ENCODE measurements at places on chromosomes 7 and 10. TPM values are rescaled to one million over a fixed set of nuclear protein-coding genes. Genes with fewer than 3 reads are reported as not detected.

The MBL2 gene
- total RNA-seq: not detected

The CRHR2 gene
- total RNA-seq: not detected

The SLC13A1 gene
- not detected for total RNA-seq

The TMEM236 gene
- 0.08 TPM for total RNA-seq

DNA sequence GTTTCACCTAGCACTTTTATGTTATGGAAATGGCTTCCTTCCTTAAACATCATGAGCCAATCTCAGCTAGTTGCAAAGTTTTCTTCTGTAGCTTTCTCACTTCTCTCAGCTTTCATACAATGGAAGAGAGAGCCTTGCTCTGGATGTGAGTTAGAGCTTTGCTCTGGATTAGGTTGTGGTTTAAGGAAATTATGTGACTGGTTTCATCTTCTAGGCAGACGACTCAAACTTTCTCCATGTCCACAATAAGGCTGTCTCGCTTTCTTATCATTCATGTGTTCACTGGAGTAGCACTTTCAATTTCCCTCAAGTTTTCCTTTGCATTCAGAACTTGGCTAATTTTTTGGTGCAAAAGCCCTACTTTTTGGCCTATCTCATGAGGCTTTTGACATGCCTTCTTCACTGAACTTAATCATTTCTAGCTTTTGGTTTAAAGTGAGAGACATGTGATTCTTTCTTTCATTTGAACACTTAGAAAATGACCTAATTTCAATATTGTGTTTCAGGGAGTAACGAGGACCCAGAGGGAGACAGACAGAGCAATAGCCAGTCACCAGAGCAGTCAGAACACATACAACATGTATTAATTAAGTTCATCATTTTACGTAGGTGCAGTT, 49.8 kb downstream of the CNOT4 start:
- DNase-seq: no peak

DNA sequence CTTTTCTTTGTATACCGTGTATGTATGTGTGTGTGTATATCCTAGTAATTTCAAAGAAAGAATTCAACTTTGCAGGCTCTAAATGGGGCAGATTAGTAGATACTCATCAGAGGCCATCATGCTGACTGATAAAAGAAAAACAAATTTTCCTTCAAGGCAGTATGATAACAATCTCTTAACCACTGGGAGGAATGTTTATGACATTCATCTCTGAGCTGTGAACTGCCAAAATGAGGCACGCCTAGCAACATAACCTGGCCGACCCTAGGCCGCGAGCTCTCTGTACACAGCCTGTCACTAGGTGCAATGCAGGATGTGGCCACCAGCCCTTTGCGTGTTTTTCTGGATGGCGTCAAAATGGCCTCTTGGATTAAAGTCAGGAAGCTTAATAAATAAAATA, 343.7 kb upstream of the GALNT17 start:
- no peak for DNase-seq

DNA sequence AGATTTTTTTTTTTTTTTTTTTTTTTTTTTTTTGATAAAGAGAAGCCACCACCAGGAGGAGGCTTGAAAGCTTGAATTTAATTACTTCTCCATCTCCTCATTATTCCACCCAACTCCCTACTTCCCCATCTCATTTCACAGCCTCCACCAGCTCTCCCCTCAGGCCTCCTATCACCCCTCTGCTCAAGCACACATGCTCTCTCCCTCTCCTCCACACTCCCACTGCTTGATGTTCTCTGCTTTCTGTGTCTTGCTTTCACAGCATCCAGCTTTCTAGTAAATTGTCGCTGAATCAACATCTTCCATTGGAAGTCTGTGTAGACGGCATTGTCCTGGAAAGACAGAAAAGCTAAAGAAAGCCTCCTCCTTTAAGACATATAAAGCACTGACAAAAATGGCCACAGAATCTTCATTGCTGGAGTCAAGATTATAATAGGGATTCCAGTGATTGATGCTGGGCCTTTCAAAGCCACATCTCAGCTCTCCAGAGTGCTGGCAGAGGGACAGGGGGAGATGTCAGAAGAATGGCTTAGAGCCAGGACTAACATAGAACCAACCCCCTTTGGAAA, 58.3 kb downstream of the DOCK4 start:
- no peak for DNase-seq

DNA sequence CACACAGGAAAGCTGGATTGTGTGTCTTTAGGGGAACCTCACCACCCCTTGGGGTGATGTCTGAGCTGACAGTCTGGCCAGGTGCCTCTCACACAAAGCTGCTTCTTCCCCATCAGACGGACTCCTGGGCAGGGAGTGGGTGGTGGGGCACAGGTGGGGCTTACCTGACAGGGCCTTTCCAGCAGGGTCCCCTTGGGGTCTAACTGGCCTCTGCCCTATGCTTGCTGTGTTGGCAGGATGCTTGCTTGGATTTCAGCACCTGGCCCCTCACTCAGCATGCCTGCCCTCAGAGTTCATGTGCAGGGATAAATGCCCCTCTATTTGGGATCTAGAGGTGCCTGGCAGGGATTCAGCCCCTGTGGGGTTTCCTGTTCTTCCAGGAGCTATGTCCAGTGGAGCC, 496.9 kb upstream of the ZMIZ1 start:
- no peak for DNase-seq

GRCh38 chr7:116173051-116174028, 37.0 kb upstream of the TES start:
- no peak for DNase-seq

GRCh38 chr10:51630640-51631005, 68.8 kb downstream of the CSTF2T start:
- DNase-seq: no peak
